ENCODE measurements at places on chromosomes 2 and 18. TPM values are rescaled to one million over a fixed set of nuclear protein-coding genes. Genes with fewer than 3 reads are reported as not detected.

DNA sequence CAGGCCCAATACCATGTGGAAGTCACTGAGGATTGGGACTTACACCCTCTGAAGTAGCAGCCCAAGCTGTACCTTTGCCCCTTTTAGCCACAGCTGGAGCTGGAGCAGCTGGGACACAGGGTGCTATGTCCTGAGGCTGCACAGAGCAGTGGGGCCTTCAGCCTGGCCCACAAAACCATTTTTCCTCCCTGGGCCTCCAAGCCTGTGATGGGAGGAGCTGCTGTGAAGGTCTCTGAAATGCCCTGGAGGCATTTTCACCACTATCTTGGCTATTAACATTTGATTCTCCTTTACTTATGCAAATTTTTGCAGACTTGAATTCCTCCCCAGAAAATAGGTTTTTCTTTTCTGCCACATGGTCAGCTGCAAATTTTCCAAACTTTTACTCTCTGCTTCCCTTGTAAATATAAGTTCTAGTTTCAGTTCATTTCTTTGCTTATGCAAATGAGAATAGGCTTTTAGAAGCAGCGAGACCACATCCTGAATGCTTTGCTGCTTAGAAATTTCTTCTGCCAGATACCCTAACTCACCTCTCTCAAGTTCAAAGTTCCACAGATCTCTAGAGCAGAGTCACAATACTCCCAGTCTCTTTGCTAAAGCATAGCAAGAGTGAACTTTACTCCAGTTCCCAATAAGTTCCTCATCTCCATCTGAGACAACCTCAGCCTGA, 213.8 kb upstream of the MGAT5 start:
- DNase-seq = no peak

DNA sequence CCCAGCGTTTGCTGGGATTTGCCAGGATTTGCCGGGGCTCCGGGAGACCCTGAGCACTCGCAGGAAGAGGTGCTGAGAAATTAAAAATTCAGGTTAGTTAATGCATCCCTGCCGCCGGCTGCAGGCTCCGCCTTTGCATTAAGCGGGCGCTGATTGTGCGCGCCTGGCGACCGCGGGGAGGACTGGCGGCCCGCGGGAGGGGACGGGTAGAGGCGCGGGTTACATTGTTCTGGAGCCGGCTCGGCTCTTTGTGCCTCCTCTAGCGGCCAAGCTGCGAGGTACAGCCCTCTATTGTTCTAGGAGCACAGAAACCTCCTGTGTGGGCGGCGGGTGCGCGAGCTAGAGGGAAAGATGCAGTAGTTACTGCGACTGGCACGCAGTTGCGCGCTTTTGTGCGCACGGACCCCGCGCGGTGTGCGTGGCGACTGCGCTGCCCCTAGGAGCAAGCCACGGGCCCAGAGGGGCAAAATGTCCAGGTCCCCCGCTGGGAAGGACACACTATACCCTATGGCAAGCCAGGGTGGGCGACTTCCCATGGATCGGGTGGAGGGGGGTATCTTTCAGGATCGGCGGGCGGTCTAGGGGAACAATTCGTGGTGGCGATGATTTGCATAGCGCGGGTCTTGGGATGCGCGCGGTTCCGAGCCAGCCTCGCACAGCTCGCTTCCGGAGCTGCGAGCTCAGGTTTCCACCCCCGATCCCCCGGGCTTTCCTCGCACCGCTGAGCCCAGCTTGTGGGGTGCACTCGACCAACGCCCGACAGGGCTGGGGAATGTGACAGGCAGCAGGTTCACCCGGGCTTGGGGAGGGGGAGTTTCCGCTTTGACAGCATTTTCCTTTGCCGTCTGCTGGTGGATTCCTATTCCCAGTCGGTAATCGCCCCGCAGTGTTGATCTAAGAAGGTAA, 2.8 kb downstream of the ONECUT2 start:
- DNase-seq = no peak

DNA sequence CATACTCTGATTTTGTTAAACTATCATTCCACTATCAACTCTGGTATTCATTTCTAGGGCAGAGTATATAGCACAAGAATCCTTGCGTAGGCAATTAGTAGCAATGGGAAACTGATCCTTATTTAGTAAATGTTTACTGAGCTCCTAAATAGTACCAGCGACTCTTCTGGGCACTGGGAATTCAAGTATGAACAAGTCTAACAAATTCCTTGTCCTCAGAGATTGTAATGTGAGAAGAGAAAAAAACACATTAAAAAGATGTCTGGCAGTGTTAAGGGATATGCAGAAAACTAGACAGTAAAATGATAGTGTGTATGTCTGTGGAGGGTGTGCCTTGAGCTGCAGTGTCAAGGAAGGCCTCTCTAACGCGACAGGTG, 721 bp downstream of the METTL5 start:
- no peak for DNase-seq

DNA sequence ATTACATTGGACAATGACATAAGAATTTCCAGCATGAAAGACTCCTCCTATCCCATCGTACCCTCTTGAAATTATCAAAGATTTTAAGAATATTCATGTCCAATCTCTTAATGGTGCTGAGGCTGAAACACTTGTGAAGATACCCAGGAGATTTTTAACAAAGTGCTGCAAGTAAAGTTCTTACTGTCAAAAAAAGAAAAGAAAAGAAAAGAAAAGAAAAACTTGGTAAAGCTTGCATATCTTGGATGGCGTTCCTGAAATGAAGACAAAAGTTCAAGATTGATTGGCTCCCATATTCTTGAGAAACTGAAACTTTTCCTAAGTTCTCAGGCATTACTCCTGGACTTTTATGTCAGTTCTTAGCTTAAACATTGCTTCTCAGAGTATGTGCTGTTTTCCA, 1010.5 kb upstream of the PIK3C3 start:
- peak; percentile 38 for DNase-seq

DNA sequence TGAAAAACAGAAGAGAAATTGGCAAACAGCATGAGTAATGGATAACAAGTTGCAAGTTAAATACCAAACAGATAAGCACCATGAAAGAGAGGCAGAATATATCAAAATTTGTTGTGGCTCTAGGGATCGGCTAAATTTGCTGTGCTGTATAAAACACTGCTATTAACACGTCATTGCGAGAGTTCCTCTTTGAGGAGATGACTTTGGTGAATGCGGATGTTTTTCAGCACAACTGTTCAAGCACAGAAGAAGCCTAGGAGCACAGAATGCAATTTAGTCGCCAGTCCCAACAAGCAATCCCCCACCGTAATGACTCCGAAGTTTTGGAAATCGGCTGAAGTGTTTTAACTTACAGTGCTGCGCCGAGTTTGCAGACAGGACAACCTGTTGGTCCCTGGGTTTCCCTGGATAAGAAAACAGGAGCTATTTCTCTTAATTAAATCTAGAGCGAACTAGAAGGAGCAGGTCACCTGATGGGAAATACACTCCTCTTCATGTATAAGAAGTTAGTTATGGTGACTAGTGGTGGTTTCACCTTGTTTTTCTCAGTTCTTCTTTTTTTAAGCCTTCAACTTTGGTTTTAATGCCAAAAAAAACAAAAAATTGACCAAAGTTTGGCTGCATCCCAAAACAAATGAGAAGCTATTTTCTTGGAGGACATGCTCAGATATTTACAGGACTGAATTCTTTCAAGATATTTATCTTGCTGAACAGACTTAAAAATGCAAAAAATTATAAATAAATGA, 454.1 kb upstream of the SALL3 start:
- DNase-seq = no peak

DNA sequence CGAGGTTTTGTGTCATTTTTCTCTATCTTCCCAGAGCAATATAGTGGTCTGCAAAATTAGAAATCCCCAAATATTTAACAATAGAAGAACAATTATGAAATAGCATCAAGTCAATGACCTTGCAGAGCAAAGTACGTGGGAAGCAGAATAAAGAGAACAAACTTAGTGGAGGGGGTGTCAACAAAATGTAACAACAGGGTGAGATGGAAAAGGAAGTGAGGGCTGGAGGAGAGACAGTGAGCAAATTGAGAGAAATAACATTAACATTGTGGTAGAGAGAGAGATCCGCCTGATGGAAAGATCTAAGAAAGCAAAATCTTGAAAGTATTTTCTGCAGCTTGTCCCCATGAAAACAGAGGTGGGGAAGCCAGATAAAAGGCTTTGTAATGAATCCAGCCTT, 23.4 kb downstream of the ARHGAP15 start:
- DNase-seq = no peak

DNA sequence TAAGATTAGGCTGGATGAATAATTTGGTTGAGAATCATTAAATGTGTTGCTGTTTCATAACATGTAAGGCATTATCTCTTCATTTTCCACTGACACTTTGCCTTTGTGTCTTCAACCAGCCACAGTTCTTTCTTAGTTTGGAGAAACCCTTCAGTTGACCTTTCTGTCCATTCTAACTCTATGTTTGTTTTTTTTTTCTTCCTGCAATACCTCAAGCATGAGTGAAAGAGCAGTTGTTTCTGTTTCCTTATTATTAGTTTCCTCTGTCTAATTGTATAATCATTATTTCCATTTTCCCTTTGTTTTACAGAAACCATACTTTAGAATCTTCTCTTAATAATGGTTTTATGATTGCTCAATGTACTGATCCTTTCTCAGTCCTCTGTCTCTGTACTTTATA, 25.6 kb downstream of the HADHB start:
- no peak for DNase-seq

XIRP2 gene
- 198 TPM for polyA plus RNA-seq

GRCh38 chr2:237217995-237218616, 132.4 kb downstream of the COPS8 start:
- no peak for DNase-seq

- DNase-seq = no peak
Observed at GRCh38 chr2:8211384-8211783, 470.5 kb upstream of the ID2 start.

DNA sequence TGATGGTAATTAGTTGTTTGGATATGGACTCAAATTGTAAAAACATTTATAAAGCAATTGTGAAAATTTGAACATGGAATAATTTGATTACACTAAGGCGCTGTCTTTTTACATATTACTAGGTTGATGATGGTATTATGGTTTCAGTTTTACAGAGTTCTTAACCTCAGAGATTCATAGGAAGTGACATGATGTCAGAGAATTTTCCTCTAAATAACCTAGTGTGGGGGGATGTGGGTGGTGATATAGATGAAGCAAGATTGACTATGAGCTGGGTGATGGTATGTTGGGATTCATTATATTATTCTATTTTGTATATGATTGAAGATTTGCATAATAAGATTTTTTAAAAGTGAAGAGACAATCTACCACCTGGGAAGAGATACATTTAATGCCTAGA, 45.9 kb upstream of the ATP5MC3 start:
- DNase-seq = no peak

NETO1 gene
- not detected for polyA plus RNA-seq

DNA sequence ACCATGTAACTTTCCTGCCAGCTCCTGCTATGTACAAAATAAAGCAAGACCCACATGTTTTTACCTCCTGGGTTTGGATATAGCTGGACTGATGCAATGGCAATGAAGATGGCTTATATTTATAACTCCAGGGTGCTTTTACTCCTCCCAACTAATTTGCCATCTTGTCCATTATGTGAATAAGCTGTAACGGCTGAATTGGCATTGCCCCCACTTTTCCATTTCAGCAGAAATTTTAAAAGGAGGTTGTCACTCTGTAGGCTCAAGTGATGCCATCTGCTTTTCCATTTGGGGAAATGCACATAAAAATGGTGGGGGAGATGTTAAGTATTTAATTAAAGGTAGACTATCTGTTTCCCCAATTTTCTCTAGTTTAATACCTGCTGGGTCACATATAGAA, 345.5 kb downstream of the ERBB4 start:
- no peak for DNase-seq

DNA sequence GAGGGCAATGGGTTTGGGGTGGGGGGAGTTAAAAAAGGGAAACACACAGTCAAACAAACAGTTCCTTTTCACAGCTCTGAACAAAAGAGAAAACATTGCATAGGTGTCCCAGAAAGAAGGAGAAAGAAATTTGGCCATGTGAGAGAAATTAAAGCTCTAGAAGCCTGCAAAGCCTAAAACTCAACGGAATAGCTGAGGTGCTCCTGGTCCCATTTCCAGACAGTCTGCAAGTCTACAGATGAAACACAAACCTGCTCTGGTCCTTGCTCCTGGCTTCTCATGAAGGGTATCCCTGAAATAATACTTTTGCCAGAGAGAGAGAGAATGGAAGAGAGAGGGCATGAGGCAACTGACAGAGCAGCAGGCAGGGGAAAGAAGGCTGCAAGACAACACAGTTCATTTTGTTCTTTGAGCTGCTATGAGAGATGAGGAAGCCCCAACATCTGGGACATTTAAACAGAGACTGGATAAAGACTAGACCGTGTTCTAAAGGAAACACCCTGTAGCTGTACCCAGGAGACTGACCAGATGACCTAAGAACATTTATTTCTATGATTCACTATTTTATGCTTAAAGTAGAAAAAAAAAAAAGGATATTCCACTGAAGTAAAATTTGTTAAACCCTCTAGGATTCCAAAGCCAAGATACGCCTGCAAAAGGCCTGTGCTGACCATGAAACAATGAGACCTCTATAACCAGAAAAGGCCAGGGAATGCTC, 57.3 kb upstream of the CYP26B1 start:
- peak; percentile 60 for DNase-seq

DNA sequence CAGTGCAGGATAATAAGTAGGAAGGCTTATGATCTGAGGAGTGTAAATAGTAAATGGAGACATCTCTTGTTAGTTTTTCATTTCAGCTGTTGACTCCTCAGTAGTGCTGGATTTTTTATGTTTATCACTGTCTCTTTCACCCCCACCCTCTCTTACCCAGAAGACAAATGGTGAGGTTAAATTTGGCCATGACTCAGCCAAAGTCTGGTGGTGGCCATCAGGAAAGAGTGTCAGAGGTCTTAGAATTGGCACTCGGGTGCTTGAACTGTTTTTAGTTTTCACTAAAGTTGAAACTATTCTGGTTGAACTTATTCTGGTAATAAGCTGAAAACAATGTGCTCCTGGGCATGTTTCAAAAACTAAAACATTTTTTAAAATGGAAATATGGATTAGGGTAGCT, 123.3 kb downstream of the FHOD3 start:
- no peak for DNase-seq

DNA sequence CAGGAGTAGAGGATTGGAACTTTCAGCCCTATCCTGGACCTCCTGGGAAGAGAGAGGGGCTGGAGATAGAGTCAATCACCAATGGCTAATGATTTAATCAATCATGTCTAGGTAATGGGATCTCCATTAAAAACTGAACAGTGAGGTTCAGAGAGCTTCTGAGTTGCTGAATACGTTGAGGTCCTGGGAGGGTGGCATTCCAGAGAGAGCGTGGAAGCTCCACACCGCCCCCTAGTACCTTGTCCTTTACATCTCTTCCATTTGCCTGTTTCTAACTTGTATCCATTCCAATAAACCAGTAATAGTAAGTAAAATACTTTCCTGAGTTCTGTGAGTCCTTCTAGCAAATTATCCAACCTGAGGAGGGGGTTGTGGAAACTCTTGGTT, 101.7 kb downstream of the B3GNT2 start:
- no peak for DNase-seq

STON1 gene
- 15.7 TPM for polyA plus RNA-seq

All from muscle of arm (tissue), 14 donors.